Large intestine (tissue), 12 donors: ENCODE measurements at places on chromosomes 1 and 21.

GRCh38 chr1:245825128-245825901, 670.5 kb downstream of the KIF26B start:
- DNase-seq = no peak

- DNase-seq = no peak
These were observed 12.9 kb downstream of the PI4KB start for GRCh38 chr1:151314137-151314875.

DNA sequence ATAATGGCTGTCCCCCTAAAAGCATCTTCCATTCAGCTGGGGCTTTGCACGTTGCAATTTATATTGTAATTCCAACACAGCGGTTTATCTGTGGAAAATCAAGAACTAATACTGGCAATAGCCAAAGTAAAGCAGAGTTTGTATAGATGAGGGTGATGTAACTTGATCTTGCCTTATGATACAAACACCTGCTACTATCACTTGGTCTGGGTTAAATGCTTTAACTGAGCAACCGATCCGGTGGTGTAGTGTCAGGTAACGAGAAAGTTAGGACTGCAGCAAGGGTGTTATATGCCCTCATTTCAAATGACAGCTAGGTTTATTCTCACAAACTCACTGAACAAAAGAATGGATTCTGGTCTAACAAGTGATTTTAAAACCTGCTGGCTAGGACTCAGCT, 47.3 kb upstream of the PLPPR4 start:
- DNase-seq = no peak

DNA sequence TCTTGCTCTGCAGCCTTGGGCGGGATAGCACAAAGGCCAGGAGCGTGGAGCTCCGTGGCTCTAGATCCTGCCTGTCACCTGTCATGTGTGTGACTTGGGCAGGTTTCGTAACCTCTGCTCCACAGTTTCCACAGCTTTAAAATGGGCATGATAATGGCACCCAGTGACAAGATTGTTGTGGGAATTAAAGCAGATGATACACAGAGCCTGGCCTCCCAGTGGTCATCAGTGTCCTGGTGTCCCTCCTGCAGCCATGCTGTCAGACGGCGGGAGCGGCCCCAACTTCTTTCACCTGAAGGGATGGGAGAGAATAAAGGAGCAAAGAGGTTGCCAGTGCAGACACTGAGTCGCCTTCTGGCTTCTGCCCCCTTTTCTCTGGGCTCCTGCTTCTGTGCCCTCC, 61.5 kb downstream of the SLC37A1 start:
- no peak for DNase-seq

DNA sequence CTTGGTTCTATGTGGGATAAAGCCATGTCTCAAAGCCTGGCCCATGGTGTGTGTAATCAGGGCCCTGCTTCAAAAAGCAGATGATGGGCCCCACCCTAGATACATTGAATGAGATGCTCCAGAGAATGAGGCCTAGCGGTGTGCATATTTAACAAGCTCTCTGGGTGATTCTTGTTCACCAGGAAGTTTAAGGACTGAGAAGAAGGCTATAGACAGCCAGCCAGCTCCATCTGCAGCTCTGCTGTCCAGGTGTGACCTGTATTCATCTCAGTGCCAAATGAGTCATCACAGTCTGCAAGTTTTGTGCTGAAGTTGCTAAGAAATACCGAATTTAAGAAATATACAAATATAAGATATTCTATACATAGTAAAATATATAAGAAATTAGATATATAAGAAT, 182.0 kb upstream of the RUNX1 start:
- no peak for DNase-seq

- DNase-seq = no peak
These were observed 133.8 kb downstream of the ZSCAN20 start for GRCh38 chr1:33606272-33606671.

DNA sequence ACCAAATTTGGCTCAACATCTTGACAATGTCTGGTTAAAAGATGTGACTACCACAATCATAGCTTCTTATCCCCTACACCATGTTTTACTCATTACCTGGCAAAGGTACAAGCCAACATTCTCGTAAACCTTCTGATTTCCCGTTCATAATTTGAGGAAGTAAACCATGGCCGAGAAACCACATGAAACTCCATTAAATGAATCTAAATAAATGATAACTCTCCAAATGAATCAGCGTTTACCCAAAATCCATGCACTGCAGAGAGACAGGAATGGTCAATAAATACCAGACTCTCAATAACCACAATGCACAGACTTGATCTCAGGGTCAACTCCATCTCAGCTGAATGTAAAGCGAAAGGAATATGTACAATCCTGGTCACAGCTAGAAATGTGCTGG, 125.2 kb downstream of the TYW3 start:
- DNase-seq = no peak

DNA sequence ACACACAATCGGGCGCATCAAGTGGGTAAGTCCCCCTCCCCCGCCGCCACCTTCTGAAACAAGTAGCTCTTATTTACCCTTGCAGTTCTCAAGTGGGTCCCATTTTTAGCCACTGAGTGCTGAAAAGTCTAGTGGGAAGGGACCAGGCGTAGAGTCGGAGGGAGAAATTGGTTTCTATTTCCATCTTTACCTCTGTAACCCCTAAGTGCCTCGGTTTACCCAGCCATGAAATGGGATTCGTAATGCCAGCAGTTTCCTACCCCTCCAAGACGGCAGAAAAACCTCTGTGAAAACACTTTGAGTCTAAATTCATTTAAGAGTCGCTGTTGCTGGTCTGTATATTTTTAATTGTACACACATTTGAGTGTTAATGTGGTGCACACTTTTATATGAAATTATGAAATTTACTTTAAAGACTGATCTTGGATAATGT, 928 bp downstream of the TLCD4 start:
- DNase-seq = no peak

DNA sequence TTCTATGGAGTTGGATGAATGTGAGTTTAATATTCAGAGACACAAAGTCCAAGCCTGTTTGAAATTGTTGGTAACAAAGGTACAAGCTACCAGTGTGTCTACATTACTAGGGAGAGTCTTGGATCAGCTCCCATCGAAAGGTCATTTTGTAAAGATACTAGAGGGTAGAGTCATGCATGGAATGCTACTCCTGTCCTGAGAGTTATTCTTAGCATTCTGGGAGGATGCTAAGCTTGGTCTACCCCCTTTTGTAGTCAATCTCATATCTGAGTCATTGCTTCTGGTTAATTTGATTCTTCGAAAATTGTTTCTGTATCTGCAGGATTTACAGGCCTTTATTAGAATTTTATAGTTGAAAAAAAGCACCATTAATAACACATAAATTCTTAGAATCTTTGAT, 240.2 kb downstream of the ST6GALNAC3 start:
- no peak for DNase-seq

DNA sequence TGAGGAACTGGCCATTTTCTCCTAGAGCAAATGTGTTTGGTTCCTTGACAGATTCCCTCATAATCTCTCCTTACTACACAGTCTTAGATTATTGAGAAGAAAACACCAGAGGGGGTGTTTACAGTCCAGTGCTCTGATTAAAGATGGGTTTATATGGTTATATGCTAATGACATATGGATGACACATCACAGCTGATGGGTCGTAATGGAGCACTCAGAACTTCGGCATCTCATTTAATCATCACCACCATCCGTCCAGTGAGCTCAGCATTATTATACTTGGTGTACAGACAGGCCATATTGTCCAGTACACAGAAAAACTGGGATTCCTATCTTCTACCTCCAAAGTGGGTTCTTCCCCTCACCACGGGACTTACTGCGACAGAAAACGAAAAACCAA, 22.3 kb upstream of the NR5A2 start:
- DNase-seq = no peak

GRCh38 chr1:185396126-185396525, 79.1 kb upstream of the IVNS1ABP start:
- DNase-seq = no peak

- DNase-seq = no peak
These were observed 44.7 kb downstream of the CAPN2 start for GRCh38 chr1:223756806-223757700.

GRCh38 chr1:17507915-17508314, 31.6 kb upstream of the ARHGEF10L start:
- no peak for DNase-seq

GRCh38 chr1:110634455-110635311, 28.5 kb upstream of the KCNA2 start:
- DNase-seq = no peak

- DNase-seq = no peak
These were observed 576.1 kb upstream of the ZRANB2 start for GRCh38 chr1:71656902-71657301.

GRCh38 chr1:94805912-94806311, 14.2 kb upstream of the SLC44A3 start:
- DNase-seq = peak; percentile 50

DNA sequence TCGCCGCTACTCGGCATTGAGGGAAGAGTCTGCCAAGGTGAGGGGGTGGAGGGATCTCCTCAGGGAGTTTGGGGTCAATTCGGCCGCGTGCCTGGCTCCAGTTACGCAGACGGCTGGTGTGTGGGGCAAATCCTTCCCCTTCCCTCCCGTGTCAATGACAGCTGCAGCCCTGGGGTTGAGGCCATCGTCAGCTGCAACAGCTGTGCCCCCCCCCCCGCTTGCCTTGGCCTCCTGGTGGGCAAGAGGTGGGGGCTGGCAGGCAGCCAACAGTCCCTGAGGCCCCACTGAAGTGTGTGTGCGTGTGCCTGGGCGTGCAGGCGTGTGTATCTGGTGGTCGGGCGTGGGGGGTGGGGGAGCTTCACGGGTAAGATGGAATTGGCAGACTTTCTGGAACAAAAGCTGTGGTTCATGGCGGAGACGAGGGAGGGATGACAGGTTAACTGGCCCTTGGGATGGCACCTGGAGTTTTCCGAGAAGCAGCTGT, 25.6 kb downstream of the PPFIA4 start:
- no peak for DNase-seq

DNA sequence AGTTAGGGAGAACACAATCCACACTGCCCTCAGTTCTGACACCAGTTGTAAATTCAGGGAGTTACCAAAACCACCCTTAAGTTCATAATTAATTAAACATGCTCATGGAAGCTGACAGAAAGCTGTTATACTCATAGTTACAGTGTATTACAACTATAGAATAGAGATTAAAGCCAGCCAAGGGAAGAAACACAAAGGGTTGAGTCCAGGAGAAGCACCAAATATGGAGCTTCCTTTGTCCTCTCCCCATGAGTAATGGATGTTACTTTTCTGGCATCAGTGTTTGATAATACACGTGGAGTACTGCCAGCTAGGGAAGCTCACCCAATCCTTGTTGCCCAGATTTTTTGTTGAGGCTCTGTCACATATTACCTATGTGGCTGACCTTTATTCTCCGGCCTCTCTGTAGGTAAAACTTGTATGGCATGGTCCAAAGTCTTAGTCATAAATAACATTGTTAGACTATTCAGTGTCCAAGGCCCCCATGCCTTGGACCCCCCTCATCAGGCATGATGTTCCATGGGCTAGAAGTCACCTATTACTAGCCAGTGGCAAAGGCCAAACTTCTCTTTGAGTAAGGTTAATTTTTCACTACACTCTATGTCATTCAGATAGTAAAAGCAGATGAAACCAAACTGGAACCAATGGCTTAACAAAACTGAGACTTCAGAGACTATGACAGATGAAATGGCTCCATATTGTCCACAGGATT, 175.7 kb downstream of the GPR52 start:
- DNase-seq = peak; percentile 81

DNA sequence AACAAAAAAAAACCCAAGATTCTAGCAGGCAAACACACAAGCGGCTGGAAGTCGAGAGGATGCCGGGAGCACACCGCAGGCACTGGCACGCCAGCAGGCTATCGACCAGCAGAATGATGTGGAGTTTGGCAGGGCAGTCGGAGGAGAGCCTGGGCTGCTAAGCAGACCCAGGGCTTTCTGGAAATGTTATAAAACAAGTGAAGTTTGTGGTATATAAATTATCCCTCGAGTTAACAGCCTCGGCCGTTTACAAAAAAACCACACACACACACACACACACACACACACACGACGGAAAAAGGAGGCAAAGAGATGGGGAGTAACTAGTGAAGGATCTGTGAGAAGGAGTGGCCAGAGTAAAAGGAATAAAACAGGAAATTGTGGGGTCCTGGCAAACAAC, 87.2 kb upstream of the IVNS1ABP start:
- peak; percentile 39 for DNase-seq
